Activated T-cell treated with anti-CD3 and anti-CD28 coated beads, Interleukin-2, amount 50 U/mL, for 72 hours (primary cell): ENCODE measurements at places on chromosomes 5 and 9.

DNA sequence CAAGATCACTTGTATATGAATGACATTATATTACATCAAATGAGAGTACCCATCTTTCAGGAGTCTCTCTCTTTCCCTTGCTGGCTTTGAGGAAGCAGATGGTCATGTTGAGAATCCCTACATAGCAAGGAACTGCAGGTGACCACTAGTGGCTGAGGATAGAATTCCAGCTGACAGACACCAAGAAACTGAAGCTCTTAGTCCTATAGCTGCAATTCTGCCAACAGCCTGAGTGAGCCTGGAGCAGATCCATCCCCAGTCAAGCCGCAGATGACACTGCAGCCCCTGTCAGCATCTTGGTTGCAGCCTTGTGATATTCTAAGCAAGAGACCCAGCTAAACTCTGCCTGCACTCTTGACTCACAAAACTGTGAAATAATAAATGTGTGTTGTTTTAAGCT is 531.5 kb downstream of the CSNK1G3 start:
- DNase-seq, result no peak

DNA sequence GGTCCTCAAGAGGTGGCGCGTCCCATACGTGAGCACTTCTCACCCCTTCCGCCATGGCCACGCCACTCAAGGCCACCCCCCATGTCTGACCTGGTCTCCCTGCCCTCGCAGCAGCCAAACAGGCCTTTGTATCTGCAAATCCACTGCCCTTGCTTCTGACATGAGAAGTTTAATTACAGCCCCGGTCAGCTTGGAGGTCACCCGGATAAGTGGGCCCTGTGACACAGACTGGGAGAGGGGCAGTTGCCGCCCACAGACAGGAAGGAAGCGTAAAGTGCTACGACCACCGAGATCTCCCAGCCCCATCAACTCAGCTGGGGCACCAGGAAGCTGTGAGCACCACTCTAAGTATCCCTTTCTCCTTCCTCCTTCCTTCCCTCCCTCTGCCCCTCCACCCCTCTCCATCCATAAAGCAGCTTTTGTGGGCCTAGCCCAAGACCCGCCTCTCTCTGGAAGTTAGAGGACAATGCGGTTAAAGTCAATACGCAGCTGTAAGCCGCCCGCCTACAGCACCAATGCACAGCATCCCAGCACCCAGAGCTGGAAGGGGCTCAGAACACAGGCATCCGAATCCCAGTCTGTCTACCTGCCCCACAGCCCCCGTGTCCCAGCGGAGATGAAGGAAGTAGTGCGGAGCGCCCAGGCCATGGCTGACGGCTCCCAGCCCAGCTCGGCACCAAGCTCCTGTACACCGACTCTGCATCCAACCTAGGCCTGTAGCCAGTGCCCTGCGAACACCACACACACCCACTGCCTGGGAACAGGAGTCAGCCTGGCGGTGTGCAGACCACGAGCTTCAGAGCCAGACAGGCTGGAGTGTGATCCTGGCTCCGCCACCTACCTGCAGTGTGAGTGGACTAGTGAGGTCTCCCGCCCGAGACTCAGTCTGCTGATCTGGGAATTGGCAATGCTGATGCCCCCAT is 44.8 kb upstream of the RNF130 start:
- DNase-seq, result no peak

DNA sequence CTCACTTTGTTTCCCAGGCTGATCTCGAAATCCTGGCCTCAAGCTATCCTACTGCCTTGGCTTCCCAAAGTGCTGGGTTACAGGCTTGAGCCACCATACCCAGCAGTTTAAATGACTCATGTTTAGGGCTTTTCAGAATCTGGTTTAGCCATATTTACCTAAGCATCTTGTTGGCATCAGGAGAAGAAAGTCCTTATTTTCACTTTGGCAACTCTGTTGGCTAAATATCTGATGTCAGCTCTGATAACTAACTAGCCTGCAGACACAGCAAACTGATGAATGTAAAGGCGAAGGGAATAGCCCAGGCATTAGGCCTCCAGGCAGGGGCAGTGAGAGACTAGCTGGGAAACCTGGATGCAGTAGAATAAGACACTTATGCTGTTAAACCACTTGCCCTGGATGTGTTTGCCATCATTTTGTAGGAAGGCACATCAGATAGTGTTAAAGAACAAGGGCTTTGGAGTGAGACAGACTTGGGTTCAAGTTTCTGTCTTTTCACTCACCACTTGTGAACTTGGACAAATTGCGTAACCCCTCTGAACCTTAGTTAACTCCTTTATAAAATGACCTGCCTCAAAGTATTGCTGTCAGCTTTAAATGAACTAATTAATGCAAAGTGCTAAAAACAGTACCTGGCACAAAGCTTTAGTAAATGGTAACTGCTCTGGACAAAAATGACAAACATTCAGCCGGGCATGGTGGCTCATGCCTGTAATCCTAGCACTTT is 34.7 kb upstream of the GARNL3 start:
- no peak for DNase-seq

GRCh38 chr5:103428923-103429322 is 133.7 kb downstream of the NUDT12 start:
- no peak for DNase-seq

- DNase-seq, result no peak
These were observed 35.4 kb upstream of the GNPDA1 start for GRCh38 chr5:142048272-142048671.

- DNase-seq, result no peak
These were observed 103.6 kb downstream of the PDE4D start for GRCh38 chr5:59789894-59790293.

- DNase-seq, result no peak
These were observed 624.9 kb upstream of the FTMT start for GRCh38 chr5:121226765-121227164.
